ENCODE measurements at places on chromosomes 3 and 15. TPM values are rescaled to one million over a fixed set of nuclear protein-coding genes. Genes with fewer than 3 reads are reported as not detected.

DNA sequence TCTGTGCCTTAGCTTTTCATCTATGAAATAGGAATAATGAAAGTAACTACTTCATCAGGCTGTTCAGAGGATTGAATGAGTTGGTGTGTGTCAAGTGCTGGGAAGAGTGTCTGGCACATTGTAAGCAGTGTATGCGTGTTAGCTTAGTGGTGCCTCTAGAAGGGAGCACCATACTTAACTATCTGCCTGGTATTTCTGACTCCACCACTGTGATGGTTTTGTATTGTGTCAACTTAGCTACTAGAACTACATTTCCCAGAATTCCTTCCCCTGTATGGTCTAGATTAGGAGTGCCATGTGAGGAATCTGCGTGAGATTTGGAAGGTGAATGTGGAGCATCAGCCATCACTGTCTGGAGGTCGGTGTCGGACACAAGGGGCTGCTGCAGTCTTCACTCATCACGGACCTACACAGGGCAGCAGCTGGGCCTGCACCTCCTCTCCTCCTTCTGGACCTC, 115.4 kb upstream of the GALNT15 start:
- DNase-seq = no peak

DNA sequence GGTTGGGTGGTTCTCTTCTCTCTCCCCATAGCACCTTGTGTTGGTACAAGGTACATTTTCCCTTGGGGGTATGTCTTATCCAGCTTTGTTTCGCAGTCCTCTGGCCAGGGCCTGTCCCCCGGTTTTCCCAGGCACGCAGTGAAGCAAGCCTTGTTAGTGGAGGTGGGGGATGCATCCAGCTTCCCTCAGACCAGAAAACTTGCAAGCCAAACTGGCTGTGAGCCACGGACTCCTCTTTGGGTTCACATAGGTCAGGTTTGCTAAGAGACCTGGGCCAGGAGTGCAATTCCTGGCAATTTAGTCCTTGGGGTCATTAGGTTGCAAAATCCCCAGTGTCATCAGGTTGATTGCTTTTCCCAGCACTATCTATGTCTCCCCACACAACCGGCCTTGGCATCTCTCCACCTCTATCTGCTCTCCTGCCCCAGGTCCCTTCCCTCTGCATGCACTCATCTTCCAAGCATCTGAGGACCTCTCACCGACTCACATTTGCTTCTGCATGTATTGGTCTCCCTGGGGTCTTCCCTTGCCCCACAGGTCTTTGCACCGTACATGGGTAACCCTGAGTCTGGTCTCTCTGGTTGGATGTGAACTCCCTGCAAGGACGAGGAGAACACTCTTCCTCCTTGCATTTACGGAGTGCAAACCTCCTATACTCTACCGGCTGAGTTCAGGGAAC, 34.2 kb downstream of the BCL2L10 start:
- no peak for DNase-seq

DNA sequence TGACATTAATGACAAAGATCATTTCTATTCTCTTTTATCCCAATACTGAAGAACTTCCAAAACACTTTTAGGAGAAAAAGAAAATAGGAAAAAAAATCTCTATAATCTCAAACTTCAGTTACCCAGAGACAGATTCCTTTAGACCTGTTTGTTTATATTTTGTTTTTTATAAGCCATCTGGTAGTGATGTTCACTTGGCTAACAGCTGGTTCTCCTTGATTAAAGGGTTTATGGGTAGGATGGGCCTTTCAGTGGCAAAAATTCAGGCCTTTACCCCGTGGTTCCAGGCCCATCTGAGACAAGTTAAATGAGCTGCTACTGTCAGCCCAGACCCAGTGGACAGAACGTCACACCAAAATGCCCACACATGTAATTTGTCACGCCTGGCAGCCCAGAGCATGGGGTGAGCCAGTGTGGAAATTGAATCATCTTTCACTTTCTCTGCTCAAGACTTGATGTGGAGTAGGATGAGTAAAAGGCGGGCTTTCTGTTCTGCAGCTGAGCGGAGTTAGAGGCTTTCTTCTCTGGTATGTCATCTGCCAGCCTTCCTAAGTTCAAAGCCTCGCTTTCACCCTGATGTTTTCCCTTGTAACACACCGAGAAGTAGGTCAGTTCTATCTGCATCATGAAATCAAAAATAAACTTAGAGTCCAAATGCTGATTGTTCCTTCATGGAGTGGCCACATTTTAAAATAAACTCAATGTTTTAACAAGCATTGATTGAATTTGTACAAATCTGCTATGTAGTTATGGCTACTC, 62.5 kb upstream of the SKOR1 start:
- DNase-seq = no peak

- no peak for DNase-seq
These were observed 145.7 kb upstream of the KCNH8 start for GRCh38 chr3:19002606-19003005.

DNA sequence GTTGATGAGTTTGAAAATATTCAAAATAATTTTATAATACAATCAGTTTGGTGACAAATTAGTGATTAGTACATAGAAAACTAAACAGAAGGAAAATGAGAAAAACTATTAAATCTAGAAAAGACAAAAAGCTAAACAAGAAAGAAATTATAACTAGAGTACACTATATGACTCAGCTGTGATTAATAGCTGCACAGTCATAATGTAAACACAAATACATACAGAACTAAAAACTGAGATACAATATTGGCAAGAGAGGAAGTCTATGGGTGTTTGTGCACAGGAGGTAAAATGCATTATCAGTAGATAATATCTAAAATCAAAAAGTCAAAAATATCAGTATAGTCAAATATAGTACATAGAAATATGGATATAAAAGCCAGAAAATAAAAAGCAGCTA, 80.7 kb upstream of the PCSK6 start:
- no peak for DNase-seq

DNA sequence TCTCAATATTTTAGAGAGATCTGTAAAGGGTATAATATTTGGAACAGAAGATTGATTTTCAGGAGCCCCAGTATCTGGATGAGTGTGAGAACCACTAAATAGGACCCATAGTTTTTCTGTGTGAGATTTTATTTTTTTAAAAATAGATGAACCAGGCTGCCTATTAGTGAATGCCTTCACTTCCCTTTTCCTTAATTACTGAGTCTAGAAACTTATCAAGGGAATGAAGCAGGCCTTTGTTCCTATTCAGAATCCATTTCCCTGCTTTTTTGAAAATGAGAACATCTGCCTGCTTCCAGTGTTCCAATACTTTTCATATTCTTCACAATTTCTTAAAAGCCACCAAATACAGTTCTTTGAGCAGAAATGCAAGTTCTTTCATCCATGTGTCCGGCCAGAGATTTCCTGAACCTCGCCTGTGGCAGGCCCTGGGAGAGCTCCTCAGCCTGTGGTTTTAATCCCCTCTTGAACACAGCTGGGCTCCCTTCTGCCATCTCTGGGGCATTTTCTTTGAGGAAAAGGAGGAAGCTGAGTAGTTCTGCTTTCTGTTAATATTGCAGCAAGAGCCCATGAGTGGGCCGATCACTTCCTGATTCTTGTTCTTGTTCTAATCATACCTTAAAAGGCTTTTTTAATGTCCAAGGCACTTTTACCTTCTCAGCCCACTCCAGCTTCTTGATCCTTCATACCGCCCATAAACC, 4.7 kb downstream of the EHD4 start:
- DNase-seq = peak; percentile 49

DNA sequence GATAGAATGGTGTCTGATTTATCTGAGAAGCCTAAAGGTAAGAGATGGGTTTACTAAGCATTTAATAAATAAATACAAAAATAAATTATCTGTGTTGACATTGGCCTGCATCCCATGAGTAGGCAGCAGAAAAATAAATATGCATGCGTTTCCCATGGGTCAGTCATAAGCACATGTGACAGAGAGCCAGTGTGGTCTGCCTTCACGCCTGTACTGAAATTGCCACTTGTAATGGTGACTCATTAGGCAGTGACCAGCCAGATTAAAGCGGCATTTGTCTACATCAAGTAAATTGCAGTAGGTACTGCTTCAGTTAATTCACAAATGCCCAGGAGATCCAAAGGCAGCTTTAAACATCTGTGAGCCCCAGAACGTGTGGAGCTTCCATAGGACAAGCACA, 399.6 kb downstream of the NAALADL2 start:
- no peak for DNase-seq

The TCF12 gene
- 198 TPM for total RNA-seq

All from breast epithelium (tissue), 4 donors.